Muscle of leg (tissue), 16 donors: ENCODE measurements at places on chromosomes 11 and 22. TPM values are rescaled to one million over a fixed set of nuclear protein-coding genes. Genes with fewer than 3 reads are reported as not detected.

TRIM5 gene
- polyA plus RNA-seq, result 11.4 TPM

- DNase-seq, result no peak
Measured at GRCh38 chr11:2662024-2662312, 37.8 kb downstream of the KCNQ1OT1 start.

DNA sequence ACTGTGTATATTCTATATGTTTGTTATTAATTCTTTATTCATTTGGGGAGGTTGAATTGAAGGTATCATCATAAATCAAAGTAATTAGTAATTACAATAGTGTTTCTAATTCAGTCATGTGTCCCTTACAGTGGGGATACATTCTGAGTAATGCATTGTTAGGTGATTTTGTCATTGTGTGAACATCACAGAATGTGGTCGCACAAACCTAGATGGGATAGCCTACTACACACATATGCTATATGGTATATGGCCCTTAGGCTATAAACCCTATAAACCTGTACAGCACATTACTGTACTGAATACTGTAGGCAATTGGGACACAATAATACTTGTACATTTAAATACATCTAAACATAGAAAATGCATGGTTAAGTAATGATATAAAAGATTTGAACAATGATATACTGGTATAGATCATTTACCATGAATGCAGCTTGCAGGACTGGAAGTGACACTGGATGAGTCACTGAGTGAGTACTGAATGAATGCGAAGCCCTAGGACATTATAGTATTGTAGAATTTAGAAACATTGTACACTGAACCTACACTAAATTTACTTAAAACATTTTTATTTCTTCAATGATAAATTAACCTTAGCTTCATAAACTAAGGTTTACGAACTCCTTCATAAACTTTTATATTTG, 936.2 kb upstream of the CHORDC1 start:
- no peak for DNase-seq

DNA sequence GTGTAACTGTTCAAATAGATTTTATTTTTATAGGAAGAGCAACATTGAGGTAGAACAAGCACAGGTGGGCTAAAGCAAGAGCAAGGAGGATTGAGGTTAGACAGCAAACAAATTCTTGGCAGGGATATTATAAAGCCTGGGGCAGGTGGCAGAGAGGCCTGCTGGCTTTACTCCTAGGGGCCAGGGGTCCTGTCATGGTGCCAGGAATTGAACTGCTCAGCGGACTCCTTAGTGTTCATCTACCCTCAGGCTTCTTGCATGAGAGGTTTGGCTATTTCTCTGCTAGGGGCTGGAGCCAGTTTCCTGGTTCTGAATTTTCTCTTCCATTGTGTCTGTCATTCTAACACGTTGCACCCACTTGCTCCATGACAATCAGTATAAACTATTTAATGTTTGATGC, 217.2 kb upstream of the NCAM1 start:
- DNase-seq, result no peak

MYEOV gene
- 1.9 TPM for polyA plus RNA-seq
